ENCODE measurements at places on chromosomes 5 and 9.
A peak's percentile ranks its signal among the peaks of the same experiment; 100 is the strongest.

- no peak for DNase-seq
Observed at GRCh38 chr9:80496901-80497556, 925.3 kb downstream of the TLE4 start.

GRCh38 chr9:3730511-3730922 is 204.7 kb upstream of the RFX3 start:
- no peak for DNase-seq

GRCh38 chr5:139474890-139475791 is 4.3 kb downstream of the SMIM33 start:
- peak; percentile 81 for DNase-seq

DNA sequence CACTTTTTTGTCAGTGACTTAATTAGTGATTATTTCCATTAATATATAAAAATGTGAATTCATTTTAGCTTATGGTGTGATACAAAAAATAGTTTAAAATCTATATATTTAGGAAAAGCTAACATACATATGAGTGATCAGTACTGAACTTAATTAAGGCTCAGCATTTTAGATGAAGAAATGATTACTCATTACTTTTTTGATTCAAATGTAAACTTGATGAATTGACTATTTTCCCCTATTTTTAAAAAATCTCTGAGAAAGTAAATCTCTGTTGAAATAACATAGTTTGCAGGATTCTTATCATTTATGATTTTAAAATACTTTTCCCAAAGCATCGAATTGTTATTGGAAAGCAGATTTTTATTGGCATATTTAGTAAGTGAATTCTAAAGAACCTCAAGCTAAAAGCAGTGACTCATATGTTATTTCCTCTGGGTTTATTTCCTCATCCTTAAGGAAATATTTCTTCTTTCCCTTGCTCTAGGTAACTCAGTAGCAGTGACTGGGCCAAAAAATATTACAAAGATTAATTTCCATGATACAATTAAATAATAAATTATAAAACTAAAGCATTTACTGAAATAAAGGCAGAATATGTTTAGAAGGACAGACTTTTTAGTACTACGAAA is 290.6 kb downstream of the FER start:
- DNase-seq, result peak; percentile 21

GRCh38 chr9:91781116-91781515 is 168.9 kb downstream of the ROR2 start:
- DNase-seq, result no peak

DNA sequence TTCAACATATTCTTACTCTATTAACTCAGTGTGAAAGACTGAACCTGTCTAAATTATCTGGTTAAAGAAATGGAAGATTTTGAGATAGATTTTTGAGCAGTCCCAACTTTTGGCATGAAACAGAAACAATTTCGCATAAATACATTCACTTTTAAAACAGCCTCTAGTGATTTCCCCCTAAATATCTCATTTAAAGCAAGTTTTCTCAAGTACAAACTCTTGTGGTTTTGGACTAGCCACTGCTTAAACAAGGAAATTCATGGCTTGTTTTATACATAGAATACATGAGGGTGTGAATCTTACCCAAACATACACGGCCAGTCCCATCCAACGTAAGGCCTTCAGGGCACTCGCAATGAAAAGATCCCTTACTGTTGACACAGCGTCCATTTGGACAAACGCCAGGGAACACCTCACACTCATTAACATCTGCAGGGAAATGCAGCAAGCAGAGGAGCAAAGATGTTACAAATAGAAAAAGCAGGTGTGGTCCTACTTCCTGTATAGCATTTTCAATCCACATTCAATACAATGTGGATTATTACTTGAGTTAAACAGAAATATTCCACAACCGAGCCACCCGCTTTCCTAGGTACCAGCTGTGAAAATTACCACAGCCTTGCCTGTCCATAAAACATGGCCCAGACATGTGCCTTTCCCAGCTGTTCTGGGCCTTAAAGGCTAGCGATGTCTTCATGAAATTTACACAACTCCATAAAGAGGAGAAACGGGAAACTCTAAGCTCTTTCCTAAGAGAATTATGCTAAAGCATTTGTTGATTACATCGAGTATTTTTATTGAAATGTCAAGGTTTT is 188.8 kb downstream of the FBN2 start:
- no peak for DNase-seq

All from fibroblast of skin of abdomen (primary cell).